Lower lobe of right lung (tissue), 2 donors: ENCODE measurements at places on chromosomes 11 and 22.

DNA sequence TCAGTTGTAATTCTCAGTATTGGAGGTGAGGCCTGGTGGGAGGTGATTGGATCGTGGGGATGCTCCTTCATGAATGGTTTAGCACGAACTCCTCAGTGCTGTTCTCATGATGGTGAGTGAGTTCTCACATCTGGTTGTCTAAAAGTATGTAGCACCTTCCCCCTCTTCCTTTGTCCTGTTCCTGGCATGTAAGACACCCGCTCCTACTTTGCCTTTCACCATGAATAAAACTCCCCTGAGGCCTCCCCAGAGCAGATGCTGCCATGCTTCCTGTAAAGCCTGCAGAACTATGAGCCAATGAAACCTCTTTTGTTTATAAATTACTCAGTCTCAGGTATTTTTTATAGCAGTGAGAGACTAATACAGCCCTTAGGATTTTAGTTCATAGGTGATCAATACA is 191.5 kb downstream of the MAML2 start:
- no peak for DNase-seq

GRCh38 chr11:87141980-87142514 is 104.3 kb downstream of the TMEM135 start:
- no peak for DNase-seq

GRCh38 chr11:26144291-26144690 is 187.6 kb upstream of the ANO3 start:
- no peak for DNase-seq

DNA sequence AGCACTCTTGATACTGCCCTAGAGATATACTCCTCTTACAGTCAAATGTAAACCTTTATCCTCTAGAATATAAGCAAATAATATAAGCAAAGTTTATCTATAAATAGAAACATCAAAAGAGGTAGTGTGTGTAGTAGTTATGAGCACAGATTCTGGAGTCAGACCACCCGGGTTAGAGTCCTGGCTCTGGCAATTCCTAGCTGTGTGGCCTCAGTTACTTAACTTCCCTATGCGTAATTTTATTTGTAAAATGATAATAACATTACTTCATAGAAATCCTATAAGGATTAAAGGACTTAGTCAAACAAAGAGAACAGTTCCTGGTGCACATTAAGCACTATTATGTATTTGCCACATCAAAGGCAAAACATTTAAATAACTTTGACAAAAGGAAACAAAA is 7.0 kb downstream of the MSANTD4 start:
- no peak for DNase-seq

GRCh38 chr11:46492532-46492931 is 101.0 kb upstream of the CHRM4 start:
- no peak for DNase-seq

DNA sequence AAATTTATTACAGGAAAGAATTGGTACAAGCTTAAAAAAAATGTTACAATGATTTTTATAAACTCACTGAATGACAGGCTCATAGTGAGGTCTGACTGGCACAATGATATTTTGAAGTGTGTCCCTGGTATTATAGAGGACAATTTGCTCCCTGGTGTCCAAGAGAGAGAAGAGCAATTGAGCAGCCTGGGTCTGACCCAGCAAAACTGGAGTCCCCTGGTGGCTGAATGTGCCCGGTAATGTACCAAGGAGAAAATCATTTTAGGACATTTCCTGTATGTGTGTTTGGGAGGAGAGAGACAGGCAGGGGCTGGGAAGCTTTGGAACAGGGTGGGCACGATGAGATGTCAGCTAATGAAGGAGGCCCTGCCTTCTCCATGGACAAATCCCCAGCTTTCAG is 125.3 kb downstream of the APOL5 start:
- no peak for DNase-seq
